Epithelial cell of alveolus of lung (primary cell): ENCODE measurements at places on chromosomes 5 and 9. TPM values are rescaled to one million over a fixed set of nuclear protein-coding genes. Genes with fewer than 3 reads are reported as not detected.

NUTM2G gene
- total RNA-seq, result not detected in 2 replicates

TRAF1 gene
- 0.64 and 3.6 TPM in 2 replicates for total RNA-seq

DNAH5 gene
- 1.3 and 1.7 TPM in 2 replicates for total RNA-seq

LEAP2 gene
- total RNA-seq, result 0.32 TPM in 1 of 2 replicates, not detected in the other

TEX53 gene
- not detected in 2 replicates for total RNA-seq

TOR4A gene
- total RNA-seq, result 38.1 and 52.4 TPM in 2 replicates

BASP1 gene
- 158 and 178 TPM in 2 replicates for total RNA-seq

PIP5K1B gene
- under 0.01 TPM in 1 of 2 replicates, not detected in the other for total RNA-seq

ISL1 gene
- not detected in 2 replicates for total RNA-seq

FBP1 gene
- not detected in 2 replicates for total RNA-seq

GADD45G gene
- total RNA-seq, result 1.8 and 6.5 TPM in 2 replicates

FOXD4L4 gene
- total RNA-seq, result under 0.01 and 0.08 TPM in 2 replicates

GPR21 gene
- 0.13 TPM in 1 of 2 replicates, not detected in the other for total RNA-seq

ECM2 gene
- total RNA-seq, result 0.39 and 2.2 TPM in 2 replicates

GMCL2 gene
- total RNA-seq, result not detected in 2 replicates

TGFBR1 gene
- 15.1 and 35.3 TPM in 2 replicates for total RNA-seq

IQGAP2 gene
- total RNA-seq, result 0.26 and 1.4 TPM in 2 replicates

FYB1 gene
- under 0.01 TPM in 1 of 2 replicates, not detected in the other for total RNA-seq

FOXD4L5 gene
- not detected in 2 replicates for total RNA-seq

TSSK1B gene
- total RNA-seq, result 0.26 and 0.48 TPM in 2 replicates

PCDHGC5 gene
- 0.78 and 1.1 TPM in 2 replicates for total RNA-seq
